ENCODE measurements at places on chromosomes 4 and X.

DNA sequence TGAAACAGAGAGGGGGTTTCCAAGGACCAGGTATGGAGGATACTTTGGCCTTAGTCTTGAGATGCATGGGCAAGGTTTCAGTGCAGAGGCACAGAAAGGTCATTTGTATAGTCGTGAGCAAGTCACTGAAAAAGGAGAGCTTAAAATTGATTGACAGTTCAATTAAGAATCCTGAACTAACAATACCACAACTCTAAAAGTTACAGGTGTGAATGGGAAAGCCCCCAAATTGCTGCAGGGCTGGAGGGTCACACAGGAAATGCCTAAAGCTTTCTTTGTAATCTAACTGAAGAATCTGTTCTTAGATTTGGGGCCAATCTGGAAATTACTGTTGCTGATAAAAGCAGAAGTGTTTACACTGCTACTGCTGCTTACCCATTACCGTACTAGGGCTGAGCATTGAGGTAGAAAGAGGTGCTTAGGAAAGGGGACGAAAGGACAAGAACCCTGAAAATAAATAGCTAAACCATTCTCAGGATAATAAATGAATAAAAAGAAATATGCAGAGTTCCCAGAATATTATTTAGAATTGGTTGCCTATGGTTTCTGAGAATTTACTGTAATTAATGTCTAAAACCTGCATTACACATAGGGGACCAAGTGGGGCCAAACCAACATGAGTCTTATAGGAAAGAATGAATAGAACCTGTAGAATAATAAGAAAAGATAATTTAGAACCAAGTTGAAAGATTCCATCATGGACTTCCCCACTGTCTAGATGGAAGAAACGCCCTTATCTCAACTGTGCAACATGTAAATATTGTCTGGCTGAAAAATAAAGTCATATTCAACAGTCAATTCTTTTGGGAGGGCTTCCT lies 91.9 kb upstream of the PPP1R2C start:
- no peak for DNase-seq

DNA sequence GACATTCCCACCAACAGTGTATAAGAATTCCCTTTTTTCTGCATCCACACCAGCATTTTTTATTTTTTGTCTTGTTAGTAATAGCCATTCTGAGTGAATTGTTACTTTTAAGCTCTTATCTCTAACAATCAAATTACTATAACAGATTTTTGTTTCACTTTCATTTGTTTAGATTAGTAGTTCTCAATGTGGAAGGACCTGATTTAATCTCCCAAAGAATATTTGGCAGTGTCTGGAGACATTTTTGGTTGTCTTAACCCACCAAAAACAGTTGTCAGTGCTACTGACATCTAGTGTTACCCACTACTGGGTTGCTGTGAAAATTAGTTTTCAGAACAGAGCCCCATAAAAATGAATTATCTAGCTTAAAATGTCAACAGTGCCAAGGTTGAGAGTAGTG lies 37.9 kb downstream of the RUFY3 start:
- DNase-seq: no peak

DNA sequence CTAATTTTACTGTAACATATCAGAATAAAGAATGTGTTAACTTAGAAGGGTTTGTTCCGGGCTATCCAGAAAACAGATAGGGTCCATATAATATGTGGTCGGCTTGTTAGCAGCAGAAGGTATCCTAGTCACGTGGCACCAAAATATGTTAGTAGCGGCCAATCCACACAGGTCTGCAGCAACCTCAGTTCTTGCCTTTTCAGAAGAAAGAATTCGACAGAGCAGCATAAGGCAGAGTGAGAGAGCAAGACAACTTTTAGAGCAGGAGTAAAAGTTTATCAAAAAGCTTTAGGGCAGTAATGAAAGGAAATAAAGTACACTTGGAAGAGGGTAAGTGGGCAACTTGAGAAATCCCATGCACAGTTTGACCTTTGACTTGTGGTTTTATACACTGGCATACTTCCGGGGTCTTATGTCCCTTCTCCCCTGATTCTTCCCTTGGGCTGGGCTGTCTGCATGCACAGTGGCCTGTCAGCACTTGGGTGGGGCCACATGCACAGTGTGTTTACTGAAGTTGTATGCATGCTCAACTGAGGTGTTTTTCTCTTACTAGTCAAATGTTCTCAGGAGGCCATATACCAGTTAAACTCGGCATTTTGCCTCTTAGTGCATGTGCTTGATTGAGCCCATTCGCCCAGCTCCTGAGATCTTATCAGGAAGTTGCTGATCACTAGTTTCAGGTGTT lies 37.0 kb upstream of the ABCG2 start:
- no peak for DNase-seq

- DNase-seq: no peak
Observed at GRCh38 chr4:8928074-8928473, 56.4 kb upstream of the HMX1 start.

DNA sequence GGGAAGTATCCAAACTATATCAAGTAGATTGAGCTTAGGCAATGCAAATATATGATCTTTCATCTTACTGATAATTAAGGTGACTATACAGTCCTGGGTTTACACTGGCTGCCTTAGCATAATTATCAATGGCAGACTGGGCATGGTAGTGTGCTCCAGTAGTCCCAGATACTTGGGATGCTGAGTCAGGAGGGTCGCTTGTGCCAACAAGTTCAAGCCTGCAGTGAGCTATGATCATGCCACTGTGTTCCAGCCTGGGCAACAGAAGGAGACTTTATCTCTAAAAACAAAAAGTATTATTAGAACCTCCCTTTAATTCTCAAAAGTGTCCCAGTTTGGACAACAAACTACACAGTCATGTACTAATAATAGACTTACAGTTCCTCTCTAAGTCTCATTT lies 99.4 kb upstream of the RASGEF1B start:
- DNase-seq: no peak

- no peak for DNase-seq
Observed at GRCh38 chr4:84366161-84366560, 132.9 kb downstream of the NKX6-1 start.

GRCh38 chr4:182880387-182881356 lies 36.5 kb downstream of the DCTD start:
- DNase-seq: no peak

GRCh38 chr4:74431113-74431826 lies 13.7 kb upstream of the AREG start:
- no peak for DNase-seq

DNA sequence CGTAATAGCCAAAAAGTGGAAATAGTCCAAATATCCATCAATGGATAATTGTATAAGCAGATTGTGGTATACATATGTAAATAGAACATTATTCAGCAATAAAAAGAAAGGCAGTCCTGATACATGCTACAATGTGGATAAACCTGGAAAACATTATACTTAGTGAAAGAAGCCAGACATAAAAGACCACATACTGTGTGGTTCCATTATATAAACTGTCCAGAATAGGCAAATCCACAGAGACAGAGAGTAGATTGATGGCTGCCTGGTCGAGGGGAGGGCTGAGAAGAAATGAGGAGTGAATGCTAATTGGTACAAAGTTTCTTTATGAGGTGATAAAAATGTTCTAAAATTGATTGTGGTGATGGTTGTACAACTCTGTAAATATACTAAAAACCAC lies 397.4 kb upstream of the RPS6KA3 start:
- no peak for DNase-seq

DNA sequence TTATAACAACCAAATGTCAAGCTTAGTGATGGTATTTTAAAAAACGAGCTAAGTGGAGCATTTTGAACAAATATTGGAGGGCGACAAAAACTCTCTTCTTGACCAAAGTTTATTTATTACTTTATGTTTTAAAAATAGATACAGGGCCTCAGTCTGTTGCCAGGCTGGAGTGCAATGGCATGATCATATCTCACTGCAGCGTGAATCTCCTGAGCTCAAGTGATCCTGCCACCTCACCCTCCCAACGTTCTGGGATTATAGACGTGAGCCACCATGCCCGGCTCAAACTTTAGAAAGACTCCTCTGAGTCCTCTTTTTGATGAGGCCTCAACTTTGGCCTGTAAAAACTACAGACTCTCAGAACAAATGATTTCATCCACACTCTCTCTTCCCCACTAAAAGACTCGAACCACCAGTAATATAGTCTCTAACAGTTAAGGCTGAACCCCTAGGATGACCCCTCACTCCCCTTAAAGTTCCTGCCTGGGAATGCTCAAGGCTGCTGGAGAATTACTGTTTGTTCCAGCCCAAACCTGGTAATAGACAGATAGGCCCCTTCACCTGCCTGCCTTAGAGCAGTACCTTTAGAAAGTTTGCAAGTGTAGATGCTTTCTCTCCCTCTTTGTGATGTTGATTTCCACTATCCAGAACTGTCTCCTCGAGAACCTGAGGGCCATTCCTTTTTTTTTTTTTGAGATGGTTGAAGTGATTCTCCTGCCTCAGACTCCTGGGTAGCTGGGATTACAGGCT lies 55.3 kb upstream of the HPSE start:
- no peak for DNase-seq

DNA sequence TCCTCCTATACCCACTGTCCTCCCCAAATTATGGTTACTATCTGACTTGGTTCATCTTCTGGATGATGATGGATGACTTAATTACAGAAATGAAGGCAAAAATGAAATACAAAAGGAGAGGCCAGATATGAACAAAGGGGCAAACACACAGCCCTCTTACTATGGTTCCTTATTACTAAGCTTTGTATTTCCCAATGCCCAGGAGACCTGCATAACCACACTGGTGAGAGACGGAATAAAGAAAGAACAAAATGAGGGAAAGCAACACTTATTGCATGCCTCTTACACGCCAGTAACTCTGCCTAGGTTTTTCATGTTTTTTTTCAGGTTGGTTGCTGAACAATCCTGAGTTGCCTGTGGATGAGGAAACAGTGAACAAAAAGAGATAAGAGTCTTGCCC lies 120.5 kb downstream of the SLC10A7 start:
- DNase-seq: no peak

DNA sequence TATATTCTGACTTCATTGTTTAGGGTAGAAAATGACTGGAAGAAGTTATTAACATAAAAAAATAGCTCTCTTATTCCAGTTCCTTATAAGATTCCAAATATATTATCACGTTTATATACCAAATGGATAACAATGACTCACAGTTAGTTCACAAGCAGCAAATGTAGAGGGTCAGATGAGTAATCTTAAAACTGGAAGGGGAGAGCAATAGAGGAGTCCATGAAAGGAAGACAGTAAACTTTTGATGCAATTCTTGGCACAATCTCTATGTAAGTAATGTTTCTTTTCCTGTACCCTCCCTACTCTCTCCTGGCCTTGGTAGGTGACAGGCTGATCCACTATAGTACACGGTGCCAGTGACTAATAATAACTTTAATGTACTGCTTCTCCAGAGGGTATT lies 259.0 kb upstream of the TRPC5 start:
- DNase-seq: no peak

- DNase-seq: no peak
Observed at GRCh38 chr4:61716426-61716825, 516.3 kb downstream of the ADGRL3 start.

GRCh38 chr4:31005037-31005436 lies 284.9 kb downstream of the PCDH7 start:
- no peak for DNase-seq

GRCh38 chrX:39613482-39613995 lies 484.2 kb downstream of the BCOR start:
- DNase-seq: peak; percentile 78
